Esophagus muscularis mucosa (tissue), 4 donors: ENCODE measurements at places on chromosomes 7 and 10. TPM values are rescaled to one million over a fixed set of nuclear protein-coding genes. Genes with fewer than 3 reads are reported as not detected.

The DNAH11 gene
- 8.7 TPM for total RNA-seq

The TFAM gene
- 15.4 TPM for total RNA-seq

The RELN gene
- 4.9 TPM for total RNA-seq

DNA sequence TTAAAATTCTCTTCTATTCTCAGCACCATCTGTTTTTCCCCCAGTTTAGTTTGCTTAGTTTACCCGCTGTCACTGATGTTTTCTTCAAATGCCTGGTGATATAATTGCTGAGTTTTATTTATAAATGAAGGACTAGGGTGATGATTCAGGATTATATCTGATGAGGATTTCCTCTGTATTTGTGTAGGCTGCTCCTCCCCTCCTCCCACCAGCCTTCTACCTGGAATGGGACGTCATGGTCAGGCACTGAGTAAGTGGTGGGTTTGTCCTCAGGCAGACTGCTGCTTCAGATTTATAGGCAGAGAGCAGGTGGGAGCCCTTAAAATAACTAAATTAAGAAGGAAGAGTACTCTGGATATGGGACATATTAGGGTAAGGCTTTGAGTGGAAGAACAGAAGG is 35.8 kb downstream of the PALS2 start:
- no peak for DNase-seq

DNA sequence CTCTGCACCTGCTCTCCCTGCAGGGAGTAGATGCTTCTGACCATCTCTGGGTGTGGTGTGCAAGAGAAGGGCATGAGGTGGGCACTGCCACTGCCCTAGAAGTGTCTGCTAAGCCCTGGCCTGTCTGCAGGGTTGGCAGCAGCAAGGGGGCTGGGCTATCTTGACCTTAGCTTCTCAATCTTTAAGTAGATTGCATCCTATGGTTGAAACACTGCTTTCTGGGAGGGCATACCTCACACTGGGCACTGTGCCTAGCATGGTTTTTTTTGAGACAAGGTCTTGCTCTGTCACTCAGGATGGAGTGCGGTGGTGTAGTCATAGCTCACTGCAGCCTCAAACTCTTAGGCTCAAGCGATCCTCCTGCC is 54.9 kb downstream of the CLIP2 start:
- no peak for DNase-seq

GRCh38 chr10:306007-306674 is 170.9 kb downstream of the ZMYND11 start:
- DNase-seq: no peak

GRCh38 chr7:123096434-123096833 is 100.9 kb upstream of the TAS2R16 start:
- no peak for DNase-seq

DNA sequence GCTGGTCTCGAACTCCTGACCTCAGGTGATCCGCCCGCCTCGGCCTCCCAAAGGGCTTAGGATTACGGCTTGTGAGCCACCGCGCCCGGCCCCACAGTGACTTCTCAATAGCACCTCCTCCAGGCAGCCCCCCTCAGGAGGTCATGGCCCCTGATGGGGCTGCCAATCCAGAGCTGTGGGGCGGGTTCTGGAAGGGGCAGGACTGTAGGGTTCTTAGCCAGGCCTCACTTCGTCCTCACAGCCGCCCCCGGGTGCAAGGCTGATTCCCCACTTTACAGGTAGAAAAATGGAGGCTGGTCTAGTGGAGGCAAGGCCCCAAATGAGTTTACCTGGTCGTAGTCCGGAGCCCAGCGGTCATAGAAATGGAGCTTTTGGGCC is 638 bp downstream of the METTL27 start:
- DNase-seq: no peak

DNA sequence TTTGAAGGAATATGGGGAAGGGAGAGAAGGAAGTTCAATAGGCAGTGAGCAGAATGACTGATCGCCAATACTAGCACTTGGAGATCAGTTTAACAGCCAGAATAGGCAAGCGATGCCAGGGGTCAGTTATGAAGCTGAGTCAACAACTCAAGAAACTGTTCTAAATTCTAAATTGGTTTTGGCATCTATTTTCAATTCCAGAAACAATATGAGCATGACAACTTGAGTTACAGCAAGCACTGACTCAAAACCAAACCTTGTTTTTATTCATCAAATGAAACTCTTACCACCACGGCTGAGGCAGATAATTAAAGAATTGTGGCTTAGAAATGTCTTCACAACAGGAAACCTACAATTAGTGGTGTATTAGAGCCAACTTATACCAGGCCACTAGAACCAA is 180.5 kb upstream of the ASAH2 start:
- no peak for DNase-seq

GRCh38 chr10:15369256-15370211 is 1.6 kb downstream of the FAM171A1 start:
- DNase-seq: no peak

- no peak for DNase-seq
Observed at GRCh38 chr7:131190581-131190980, 137.1 kb upstream of the MKLN1 start.

DNA sequence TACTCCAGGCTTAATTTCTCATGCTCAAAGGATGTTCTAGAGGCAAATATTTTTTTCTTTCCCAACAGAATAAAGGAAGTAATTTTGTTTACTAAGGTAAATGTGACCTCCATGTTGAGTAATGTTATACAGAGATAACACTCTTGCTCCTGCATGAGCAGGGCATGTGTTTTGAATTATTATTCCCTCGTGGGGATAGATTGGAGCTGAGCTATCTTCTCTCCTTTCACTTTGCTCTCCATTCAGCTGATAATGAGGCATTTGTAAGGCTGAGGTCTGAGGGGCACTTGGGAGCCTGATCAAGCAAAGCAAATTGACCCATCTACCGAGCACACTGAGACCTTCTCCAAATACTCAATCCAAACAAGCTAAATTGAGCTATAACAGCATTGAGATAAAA is 50.7 kb upstream of the GHITM start:
- no peak for DNase-seq

DNA sequence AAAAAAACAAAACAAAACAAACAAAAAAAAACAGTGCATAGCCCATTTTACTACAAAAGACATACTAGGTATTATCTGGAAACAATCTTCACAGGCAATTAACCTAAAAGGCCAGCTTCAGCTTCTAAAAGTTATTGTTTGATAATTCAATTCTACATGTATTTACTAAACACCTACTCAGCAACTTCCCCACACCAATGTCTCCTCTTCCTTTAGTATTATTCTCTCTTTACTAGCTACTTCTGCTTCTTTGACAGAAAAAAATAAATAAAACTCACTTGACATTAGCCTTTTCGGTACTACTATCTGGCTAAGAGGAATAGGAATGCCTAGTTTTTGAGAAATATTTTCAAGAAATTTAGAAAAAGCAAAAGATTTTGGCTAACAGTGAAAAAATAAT is 2.8 kb downstream of the TM9SF3 start:
- DNase-seq: no peak
